ENCODE measurements at places on chromosomes 6 and 20.

- no peak for DNase-seq
Measured at GRCh38 chr6:106160189-106160588, 74.1 kb downstream of the PRDM1 start.

DNA sequence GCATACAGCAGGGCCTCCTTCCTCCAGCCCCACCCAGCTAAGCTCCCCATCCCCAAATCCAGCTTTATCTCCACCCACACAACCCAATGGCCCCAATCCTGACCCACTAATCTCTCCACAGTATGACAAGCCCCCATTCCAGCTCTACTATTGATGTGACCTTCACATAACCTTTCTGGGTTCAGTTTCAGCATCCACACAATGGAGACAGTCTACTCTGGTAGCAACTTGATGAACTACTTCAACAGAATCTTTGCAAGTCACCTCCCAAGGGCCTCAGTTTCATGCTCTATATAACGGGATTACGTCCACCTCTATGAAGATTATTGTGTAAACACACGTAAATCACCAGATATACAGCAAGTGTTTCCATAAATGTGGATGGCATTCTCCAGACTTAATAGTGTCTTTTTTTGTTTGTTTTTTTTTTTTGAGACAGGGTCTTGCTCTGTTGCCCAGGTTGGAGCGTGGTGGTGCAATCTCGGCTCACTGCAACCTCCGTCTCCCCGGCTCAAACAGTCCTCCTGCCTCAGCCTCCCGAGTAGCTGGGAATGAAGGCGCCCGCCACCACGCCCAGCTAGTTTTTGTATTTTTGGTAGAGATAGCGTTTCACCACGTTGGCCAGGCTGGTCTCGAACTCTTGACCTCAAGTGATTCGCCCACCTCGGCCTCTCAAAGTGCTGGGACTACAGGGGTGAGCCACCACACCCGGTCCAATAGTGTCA lies 1.4 kb downstream of the AHCY start:
- DNase-seq = no peak

GRCh38 chr20:21522481-21523280 lies 8.8 kb upstream of the NKX2-2 start:
- no peak for DNase-seq

DNA sequence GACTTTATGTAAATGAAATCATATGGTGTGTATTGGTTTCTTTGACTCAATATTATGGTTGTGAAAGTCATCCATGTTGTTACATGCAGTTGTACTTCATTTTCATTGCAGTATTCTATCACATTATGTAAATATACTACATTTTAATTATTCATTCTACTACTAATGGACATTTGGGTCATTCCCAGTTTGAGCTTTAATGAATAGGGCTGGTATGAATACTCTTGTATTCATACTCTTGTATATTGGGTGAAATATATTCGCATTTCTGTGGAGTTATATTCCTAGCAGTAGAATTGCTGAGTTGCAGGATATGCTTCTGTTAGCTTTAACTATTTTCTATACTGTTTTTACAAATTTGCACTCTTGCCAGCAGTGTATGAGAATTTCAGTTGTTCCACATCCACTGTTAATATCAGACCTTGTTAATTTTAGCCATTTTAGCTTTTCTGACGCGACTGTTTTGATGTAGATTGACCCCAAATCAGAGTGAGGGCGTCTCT lies 944.3 kb downstream of the KIF16B start:
- DNase-seq = no peak

DNA sequence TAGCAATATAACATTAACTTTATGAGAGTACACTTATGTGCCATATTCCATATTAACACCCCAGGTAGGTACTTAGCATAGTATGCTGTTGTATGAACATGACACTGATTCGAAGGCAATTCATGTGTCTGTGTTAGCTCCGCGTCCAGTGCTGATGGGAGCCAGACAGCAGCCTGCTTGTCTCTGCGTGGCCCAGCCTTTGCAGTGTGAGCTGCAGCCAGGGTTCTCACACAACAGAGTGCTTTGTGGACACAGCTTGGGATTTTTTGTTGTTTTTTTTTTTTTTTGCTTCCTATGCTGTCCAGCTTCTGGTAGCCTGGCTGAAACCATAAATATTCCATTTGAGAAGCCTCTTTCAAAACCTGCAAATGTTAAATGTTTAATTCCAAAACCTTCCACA lies 350.9 kb downstream of the SMOC2 start:
- no peak for DNase-seq

DNA sequence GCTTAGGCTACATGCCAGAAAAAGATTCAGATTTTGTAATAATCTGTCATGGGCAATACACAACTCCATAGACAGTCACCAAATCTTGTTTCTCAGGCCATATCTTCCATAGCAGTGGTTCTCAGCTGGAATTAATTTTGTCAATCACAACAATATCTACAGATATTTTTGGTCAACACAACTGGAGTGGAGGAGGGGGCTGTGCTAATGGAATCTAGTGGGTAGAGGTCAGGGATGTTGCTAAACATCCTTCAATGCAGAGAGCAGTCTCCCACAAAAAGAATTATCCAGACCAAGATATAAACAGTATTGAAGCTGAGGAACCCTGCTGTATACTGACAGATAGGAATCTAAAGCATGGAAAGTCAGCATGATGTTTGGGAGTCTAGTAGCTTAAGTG lies 174.6 kb downstream of the UBE3D start:
- no peak for DNase-seq

- DNase-seq = peak; percentile 66
Measured at GRCh38 chr20:5658912-5659345, 91.3 kb upstream of the SHLD1 start.

DNA sequence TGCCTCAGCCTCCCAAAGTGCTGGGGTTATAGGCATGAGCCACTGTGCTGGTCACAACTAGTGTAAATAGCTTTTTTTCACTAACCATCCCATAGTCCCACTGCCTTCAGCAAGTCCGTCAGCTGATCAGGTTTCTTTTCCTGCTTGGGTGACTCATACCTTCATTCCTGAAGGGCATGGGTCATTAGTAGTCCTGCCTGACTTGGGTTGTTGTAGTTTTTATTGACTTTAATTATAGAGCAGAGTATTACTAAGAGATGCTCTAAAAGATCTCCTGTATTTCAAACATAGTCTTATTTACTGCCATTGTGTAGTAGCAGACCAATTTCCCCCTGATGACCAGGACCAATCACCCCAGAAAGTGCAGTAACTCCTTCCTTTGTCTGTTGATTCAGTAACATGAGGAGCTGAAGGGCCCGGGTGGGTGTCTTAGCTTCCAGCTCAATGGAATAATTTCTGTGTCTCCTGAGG lies 25.8 kb downstream of the HLA-C start:
- no peak for DNase-seq

- no peak for DNase-seq
Measured at GRCh38 chr6:14309516-14309915, 191.9 kb downstream of the CD83 start.

- no peak for DNase-seq
Measured at GRCh38 chr6:11822346-11822745, 43.7 kb upstream of the ADTRP start.

GRCh38 chr6:105648276-105648675 lies 245.4 kb upstream of the PREP start:
- DNase-seq = no peak

DNA sequence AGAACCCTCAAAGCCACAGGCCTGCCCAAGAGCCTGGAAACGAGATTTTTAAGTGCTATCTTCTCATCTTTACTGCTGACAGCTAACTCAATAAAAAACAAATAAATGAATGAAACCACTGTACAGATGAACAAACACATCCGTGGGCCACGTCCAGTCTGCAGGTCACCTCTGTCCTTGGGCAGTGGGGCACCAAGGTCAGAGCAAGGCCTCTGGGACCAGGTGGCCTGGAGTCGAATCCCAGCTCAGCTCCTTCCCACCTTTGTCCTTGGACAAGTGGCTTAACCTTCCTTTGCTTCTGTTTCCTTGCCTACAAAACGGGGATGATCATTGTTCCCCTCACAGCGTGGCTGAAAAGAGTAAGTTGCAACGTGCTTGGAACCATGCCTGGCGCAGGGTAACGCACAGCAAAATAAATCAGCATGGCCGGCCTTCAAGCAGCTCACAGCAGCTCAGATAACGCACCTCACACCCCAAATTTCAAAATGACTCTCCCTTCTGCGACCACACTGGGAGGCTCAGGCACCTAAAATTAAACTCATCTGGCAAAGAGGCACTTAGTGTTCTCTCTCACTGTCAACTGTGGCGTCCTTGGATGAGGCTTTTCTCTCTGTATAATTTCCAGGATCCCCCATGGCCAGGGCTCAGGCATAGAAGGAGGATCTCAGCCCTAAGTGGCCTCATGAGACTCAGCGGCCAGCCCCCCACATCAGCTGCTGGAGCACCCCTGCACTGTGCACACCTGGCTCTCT lies 35.7 kb downstream of the RRBP1 start:
- peak; percentile 44 for DNase-seq

DNA sequence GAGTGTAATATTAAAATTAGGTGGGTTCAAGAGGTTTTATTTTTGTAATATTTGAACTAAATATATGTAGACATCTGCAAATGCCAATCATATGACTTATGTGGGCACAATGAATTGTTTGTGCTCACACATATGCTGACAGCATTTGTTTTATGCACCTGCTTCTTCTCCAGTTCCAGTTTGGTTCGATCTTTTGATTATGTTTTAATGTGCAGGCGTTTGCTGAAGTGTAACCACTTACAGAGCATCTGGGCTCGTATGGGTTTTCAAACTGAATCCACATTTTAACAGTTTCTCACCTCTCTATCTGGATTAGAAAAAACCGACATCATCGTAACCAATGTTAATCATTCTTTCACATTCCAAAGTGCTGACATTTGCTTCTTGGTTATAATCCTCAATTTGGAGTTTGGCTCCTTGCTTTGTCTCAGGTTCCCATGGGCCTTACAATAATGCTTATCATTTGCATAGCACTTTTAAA lies 129.1 kb upstream of the SPACA1 start:
- no peak for DNase-seq

- no peak for DNase-seq
Measured at GRCh38 chr6:75430631-75431325, 62.8 kb downstream of the FILIP1 start.

DNA sequence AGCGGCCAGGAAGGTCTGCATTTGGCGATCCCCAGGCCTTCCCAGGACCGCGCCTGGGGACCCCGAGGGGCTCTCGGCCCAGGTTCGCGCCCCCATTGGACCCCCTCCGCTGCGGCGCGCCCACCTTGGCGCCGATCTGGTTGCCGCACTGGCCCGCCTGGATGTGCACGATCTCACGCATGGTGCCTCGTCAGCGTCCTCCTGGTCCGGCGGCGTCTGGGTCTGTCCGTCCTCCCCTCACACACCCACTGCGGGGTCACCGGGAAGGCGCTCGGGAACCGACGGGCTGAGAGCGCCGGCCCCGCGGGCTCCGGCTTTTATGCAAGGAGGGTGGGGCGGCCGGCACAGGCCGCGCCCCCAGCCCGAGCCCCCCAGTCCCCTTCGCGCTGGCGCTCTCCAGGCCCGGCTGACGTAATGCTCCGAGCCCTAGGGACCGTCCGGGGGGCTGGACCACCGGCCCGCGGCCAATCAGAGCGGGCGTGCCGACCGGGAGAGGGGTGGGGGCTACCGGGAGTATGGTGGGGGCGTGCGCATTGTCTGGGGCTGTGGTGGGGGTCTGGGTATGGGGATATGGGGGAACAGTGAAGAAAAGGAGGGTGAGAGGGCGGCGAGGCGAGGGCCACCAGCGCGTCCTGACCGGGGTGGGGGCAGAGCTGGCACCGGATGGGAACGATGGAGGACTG lies at the start of gene TUBB2B:
TSS of gene TUBB2B (minus strand) at position 291 of the 683 bp plus-strand sequence. CDS start at position 181, 110 bp downstream.
- DNase-seq = no peak

- no peak for DNase-seq
Measured at GRCh38 chr6:168060521-168060931, 18.5 kb downstream of the FRMD1 start.

GRCh38 chr20:16528078-16528477 lies 45.2 kb downstream of the KIF16B start:
- DNase-seq = peak; percentile 82

- DNase-seq = no peak
Measured at GRCh38 chr20:10004900-10005299, 29.9 kb upstream of the ANKEF1 start.

DNA sequence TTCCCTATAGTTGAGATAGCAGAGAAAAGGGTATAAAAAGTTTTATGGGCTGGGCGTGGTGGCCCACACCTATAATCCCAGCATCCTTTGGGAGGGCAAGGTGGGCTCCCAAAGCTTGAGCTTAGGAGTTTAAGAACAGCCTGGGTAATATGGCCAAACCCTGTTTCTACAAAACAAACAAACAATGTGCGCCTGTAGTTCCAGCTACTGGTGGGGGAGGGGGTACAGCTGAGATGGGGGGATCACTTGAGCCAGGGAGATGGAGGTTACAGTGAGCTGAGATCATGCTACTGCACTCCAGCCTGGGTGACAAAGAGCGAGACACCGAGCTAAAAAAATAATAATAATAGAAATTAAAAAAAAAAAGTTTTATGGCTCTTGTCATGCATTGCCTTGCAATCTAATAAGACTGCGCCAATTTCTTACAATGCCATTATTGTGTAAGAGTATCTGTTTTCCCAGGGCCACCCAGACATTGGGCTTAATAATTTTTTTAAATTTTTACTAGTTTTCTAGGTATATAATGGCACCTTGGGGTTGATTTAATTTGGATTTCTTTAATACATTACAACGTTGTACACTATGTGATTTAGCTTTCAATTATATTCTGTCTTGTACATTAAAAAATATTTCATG lies 3.9 kb downstream of the ACSS2 start:
- no peak for DNase-seq

DNA sequence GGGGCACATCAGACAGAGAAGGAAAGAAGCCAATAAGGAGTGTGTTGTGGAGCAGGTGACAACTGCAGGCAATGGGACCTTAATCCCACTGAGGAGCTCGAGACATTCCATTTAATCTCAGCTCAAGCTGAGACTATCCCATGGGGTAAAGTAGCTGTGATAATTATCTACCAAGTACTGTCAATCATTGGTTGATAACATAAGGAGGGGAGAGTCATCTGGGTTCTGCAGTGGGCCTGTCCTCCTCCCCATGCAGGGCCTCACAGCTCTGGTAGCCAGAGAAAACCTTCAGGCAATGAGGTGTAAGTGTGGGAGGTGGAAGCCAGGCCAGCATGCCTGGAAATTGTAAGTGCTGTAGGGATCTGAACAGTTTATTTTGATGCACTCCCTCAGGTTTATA lies 375.0 kb upstream of the ARID1B start:
- DNase-seq = no peak

DNA sequence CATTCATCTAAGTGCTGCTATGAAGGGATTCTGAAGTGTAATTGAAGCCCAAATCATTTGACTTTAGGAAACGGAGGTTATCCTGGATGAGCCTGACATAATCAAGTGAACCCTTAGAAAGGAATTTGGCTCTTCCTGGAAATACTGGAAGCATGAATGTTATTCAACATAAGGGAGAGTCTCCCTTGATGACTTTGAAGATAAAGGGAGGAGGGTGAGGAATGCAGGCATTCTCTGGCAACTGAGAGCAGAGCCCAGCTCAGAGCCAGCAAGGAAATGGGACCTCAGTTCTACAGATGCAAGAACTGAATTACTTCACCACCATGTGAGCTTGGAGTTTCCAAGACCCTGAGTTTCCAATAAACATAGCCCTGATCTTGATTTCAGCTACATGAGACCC lies 168.2 kb downstream of the DLL1 start:
- no peak for DNase-seq

All from RWPE2 (cell line).